Spleen (tissue), 13 donors: ENCODE measurements at places on chromosomes 7 and 10. TPM values are rescaled to one million over a fixed set of nuclear protein-coding genes. Genes with fewer than 3 reads are reported as not detected.

HTRA1 gene
- 32.0 TPM for polyA plus RNA-seq

GCK gene
- polyA plus RNA-seq: 1.2 TPM

WDFY4 gene
- polyA plus RNA-seq: 39.0 TPM

CALML5 gene
- 0.13 TPM for polyA plus RNA-seq

ABI1 gene
- polyA plus RNA-seq: 33.4 TPM

RP9 gene
- polyA plus RNA-seq: 19.3 TPM

EPC1 gene
- polyA plus RNA-seq: 19.1 TPM

SVOPL gene
- polyA plus RNA-seq: 0.17 TPM

ANXA7 gene
- 57.3 TPM for polyA plus RNA-seq

EBF3 gene
- 0.02 TPM for polyA plus RNA-seq

GPRIN2 gene
- not detected for polyA plus RNA-seq

ARHGEF5 gene
- polyA plus RNA-seq: 1.2 TPM

NRG3 gene
- polyA plus RNA-seq: not detected

IRF5 gene
- 41.5 TPM for polyA plus RNA-seq

MLXIPL gene
- 0.20 TPM for polyA plus RNA-seq

LLCFC1 gene
- not detected for polyA plus RNA-seq

DIP2C gene
- polyA plus RNA-seq: 2.2 TPM

COL1A2 gene
- polyA plus RNA-seq: 39.7 TPM

RET gene
- polyA plus RNA-seq: 0.10 TPM

CBX3 gene
- 133 TPM for polyA plus RNA-seq
